ENCODE measurements at places on chromosomes 2 and 18. TPM values are rescaled to one million over a fixed set of nuclear protein-coding genes. Genes with fewer than 3 reads are reported as not detected.

Gene NEB
- total RNA-seq, result 0.31 TPM

Gene WBP1
- total RNA-seq, result 31.6 TPM

Gene CHRNG
- not detected for total RNA-seq

Gene TMEM247
- total RNA-seq, result not detected

Gene DARS1
- total RNA-seq, result 143 TPM

Gene CYBRD1
- 0.95 TPM for total RNA-seq

Gene DOK1
- 25.2 TPM for total RNA-seq

Gene TMEM163
- not detected for total RNA-seq

Gene ID2
- total RNA-seq, result 162 TPM

Gene GALNT13
- total RNA-seq, result not detected

Gene STON1
- total RNA-seq, result 0.89 TPM

Gene MSH6
- total RNA-seq, result 142 TPM

Gene CTAGE1
- total RNA-seq, result not detected

Gene STAT4
- total RNA-seq, result 54.7 TPM

Gene CYP1B1
- 19.4 TPM for total RNA-seq

Gene ESPNL
- not detected for total RNA-seq

Gene RAPH1
- total RNA-seq, result 3.5 TPM

Gene KANSL1L
- 6.3 TPM for total RNA-seq

Gene SPR
- 8.8 TPM for total RNA-seq

Gene SEMA4F
- 8.5 TPM for total RNA-seq

Gene TUBA4B
- total RNA-seq, result not detected

Gene DLX1
- total RNA-seq, result not detected

Gene SERPINB4
- not detected for total RNA-seq

Gene LIMS1
- 59.4 TPM for total RNA-seq

Gene CNGA3
- not detected for total RNA-seq

Gene MPV17
- total RNA-seq, result 85.9 TPM

Gene AGXT
- total RNA-seq, result not detected

Gene TPO
- total RNA-seq, result not detected

Gene MYO7B
- total RNA-seq, result not detected

Gene ALK
- not detected for total RNA-seq

Gene MSTN
- total RNA-seq, result not detected

Gene PLCL1
- 0.70 TPM for total RNA-seq

Gene FOXI3
- total RNA-seq, result not detected

Gene KIF1A
- 1.8 TPM for total RNA-seq

Gene C1QL2
- not detected for total RNA-seq

Gene CCDC68
- not detected for total RNA-seq

Gene PROM2
- total RNA-seq, result 0.18 TPM

Gene CMPK2
- total RNA-seq, result 1.1 TPM

Gene NPPC
- total RNA-seq, result not detected

Gene ANKRD53
- 0.35 TPM for total RNA-seq

All from CD8-positive, alpha-beta memory T cell (primary cell).